ENCODE measurements at places on chromosomes 16 and 17.

DNA sequence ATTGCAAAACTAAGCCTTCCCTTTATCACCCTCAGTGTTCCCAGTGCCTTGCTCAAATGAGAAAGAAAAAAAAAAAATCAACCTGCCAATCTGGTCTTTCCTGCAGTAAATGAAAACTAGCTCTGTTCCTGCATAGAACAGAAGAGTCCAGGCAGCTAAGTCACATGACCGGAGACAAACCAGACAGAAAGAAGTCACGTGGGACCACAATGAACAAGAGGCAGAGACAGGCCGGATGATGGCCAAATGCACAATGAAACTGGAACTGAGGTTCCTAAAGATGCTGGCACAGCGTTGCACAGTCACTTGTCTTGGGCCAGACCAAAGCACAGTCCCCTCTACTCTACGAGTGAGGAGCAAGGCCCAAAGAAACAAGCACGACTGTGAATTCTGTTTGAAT is 172.5 kb downstream of the GRIN2A start:
- no peak for DNase-seq

- DNase-seq: no peak
Measured at GRCh38 chr16:3659251-3659650, 4.8 kb downstream of the DNASE1 start.

GRCh38 chr16:73483076-73483791 is 435.3 kb upstream of the ZFHX3 start:
- DNase-seq: no peak

- DNase-seq: no peak
Measured at GRCh38 chr16:71540-72401, 660 bp downstream of the RHBDF1 start.

GRCh38 chr17:74852237-74853047 is 7.2 kb downstream of the GRIN2C start:
- DNase-seq: peak; percentile 24

DNA sequence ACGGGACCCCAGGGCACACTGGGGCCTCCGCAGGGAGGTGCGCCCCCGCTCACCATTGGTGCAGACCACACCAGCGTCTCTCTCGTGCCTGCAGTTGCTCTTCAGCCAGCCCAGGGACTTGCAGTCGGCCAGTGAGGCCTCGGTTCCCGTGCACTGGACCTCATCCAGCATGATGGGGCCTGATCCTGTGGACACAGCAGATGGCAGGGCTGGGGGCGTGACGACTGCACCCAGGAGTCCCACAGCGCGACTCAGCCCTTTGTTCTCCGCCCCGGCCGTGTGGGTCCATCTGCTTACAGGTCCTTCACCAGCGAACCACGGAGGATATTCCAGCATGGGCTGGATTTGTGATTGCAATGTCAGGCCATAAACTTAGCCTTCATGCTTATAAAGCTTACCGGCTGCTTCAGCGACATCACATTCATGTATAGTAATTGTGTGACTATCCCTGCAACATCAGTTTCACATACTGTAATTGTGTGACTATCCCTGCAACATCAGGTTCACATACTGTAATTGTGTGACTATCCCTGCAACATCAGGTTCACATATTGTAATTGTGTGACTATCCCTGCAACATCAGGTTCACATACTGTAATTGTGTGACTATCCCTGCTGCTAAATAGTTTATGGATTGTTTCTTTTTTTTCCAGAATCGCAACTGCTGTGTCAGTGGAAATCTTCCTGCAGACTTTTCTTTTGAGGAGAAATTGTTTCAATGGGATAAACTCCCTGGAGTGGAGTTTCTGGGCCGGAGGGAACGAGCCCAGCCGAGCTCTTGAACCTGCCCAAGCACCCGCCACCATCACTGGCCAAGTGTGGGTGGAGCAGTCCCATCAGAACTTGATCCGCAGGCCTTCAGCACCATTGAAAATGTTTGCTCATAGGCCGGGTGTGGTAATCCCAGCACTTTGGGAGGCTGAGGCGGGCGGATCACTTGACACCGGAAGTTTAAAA is 4.8 kb downstream of the LGALS3BP start:
- no peak for DNase-seq

GRCh38 chr17:74757502-74757901 is 9.1 kb downstream of the NHERF1 start:
- no peak for DNase-seq

DNA sequence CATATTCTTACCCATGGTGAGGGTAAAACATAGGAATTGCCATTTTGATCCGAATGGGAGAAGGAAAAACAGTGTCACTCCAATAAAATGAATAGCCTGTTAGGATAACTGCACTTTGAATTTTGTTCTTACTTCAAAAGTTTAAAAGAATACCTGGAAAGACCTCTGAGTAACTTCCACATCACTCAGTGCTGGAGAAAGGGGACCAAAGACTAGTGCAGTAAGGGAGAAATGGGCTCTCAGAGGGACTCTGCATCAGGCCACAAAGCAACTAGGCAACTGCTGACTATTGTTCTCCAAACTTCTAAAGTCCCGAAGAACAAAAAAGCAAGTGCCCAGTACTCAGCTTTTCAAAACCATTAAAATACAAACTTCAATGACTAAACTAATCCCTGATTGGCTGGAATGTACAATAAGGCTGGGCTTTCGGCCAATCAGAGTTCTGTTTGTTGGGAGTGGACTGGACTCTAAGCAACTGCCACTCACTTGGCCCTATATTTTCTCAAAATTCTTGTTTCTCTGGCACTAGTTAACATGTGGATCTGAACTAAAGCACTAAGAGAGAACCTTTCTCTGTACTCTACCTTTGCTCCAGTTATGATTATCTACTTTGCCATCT is 6.2 kb downstream of the DNAJC7 start:
- no peak for DNase-seq

GRCh38 chr16:13766334-13766733 is 153.6 kb upstream of the ERCC4 start:
- DNase-seq: no peak

DNA sequence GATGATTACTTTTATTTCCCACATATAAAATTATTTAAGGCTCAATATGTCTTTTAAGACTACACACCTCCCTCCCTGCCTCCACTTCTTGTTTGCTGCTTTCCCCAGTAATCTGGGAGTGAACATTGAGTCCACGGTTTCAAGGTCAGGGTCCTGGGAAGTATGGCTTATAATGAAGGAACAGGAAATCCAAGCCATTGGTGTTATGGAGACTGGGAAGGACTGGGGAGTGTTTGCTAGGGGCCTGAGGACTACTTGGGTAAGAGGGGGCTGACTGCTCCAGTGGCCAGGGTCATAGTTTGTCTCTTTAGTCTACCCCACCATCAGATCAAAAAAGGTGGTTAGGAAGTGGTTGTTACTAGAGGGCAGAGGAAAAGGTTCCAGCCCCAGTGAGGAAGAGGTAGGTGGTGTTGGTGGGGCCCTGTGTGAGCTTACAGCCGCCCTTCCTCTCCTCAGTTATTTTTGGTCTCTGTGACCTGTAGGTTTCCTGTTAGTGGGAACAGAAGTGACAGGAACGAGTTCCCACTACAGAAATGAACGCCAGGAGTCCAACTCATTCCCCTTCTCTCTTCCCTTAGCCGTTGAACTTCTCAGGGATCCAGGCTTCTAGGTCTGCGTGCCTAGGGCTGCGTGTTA is 742 bp upstream of the SLC16A13 start:
- no peak for DNase-seq

GRCh38 chr17:74235911-74236371 is 22.6 kb downstream of the TTYH2 start:
- no peak for DNase-seq

GRCh38 chr17:65514541-65514940 is 46.9 kb downstream of the AXIN2 start:
- DNase-seq: no peak

DNA sequence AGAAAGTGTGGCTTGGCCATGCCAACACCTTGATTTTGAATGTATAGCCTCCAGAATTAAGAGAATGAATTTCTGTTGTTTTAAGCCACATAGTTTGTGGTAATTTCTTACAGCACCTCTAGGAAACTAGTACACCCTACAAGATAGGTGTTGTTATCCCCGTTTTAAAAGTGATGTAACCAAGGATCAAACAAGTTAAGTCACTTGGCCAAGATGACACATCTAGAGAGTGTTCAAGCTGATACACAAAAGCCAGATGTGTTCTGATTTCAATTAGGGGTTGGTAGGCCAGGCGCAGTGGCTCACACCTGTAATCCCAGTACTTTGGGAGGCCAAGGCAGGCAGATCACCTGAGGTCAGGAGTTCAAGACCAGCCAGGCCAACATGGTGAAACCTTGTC is 396.5 kb upstream of the SOX9 start:
- DNase-seq: no peak

- no peak for DNase-seq
Measured at GRCh38 chr17:21078016-21078780, 35.4 kb upstream of the USP22 start.

GRCh38 chr16:67847064-67847861 is at the start of gene CENPT:
CENPT (minus strand) TSS chr16:67847693; CDS start chr16:67833859, 13,834 bp downstream.
- DNase-seq: no peak

GRCh38 chr16:81524382-81524781 is 79.8 kb downstream of the CMIP start:
- no peak for DNase-seq

DNA sequence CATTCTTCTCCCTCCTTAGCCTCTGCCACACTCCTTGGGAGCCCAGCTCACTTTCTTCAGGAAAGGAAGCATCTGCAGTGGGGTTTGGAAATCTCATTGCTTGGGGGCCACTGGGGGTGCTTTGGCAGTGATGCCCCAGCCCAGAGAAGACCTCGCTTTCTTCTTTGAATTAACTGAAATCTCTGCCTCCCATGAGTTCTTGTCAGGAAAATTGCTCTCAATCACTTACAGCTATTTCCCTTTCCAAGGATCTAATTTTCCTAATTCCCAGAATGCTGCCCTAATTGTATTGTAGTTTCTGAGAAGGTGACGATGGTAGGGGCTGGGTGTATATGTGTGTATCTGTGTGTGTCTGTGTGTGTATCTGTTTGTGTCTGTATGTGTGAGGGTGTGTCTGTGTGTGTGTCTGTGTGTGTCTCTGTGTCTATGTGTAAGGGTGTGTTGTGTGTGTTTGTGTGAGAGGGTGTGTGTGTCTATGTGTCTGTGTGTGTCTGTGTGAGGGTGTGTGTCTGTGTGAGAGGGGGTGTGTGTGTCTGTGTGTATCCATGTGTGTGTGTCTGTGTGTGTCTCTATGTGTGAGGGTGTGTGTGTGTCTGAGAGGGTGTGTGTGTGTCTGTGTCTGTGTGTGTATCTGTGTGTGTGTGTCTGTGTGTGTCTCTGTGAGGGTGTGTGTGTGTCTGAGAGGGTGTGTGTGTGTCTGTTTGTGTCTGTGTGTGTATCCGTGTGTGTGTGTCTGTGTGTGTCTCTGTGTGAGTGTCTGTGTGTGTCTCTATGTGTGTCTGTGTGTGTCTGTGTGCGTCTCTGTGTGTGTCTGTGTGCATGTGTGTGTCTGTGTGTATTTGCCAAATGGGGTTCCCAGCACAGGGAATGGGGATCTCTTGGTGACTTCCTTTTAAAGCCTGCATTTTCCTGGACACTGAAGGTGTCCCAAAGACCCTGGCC is 83.5 kb upstream of the DNAJA2 start:
- DNase-seq: no peak

DNA sequence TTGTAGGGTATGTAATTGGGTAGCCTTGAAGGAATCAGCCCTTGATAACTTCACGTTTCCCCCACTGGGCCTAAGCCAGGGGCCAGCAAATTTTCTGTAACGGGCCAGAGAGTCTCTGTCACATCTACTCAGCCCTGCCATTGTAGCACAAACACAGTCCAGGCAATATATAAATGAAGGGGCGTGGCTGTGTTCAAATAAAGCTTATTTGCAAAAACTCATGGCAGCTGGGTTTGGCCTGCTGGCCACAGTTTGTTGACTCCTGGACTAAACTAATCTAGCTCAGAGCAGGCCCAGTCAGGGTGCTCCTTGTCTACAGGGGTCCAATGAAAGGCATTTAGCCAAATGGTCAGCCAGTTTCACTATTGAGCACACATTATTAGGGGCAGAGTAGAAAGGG is 141.6 kb downstream of the CCDC182 start:
- DNase-seq: no peak

DNA sequence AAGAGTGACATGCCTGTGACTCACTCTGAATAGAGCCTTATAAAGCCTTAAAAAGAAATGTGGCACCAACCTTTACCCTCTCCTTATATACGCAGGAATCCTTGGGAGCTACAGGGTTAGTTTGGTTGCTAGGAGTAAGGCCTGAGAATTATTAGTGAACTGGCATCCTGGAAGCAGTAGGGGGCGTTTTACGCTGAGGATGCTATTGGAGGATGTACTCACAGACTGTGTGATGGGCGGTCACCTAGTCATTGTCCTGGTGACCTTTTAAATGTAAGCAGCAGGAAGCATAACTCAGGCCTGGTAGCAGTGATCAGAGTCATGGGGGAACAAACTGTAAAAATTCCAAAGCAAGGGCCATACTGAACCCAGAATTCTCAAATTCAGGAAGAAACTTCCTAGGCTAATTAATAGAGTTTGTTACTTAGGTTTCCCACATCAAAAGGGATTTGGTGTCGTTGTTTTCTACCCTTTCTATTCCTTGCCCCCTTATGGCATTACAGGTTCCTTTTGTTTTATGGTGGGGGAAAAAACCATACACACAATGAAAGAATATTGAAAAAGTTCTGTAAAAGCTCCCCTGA is 153.8 kb downstream of the SNX11 start:
- no peak for DNase-seq

DNA sequence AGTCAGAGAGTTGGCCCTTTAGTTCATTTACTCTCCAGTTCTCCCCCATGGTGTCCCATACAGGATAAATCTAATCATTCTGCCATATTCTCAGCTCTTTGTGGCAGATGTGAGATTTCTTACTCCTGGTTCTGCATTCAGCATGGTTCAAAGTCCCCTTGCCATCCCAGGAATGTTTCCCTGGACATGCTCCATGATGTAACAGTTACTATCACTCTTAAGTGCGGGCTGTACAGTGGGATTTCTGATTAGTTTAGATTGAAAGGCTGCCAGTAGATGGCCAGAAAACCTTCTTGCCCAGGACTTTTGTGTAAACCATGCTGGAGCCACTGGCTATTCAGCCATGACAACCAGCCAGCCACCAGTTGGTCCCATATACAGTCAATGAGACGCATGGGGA is 10.4 kb downstream of the KRT37 start:
- no peak for DNase-seq

- no peak for DNase-seq
Measured at GRCh38 chr16:54286090-54286365, 559 bp downstream of the IRX3 start.

DNA sequence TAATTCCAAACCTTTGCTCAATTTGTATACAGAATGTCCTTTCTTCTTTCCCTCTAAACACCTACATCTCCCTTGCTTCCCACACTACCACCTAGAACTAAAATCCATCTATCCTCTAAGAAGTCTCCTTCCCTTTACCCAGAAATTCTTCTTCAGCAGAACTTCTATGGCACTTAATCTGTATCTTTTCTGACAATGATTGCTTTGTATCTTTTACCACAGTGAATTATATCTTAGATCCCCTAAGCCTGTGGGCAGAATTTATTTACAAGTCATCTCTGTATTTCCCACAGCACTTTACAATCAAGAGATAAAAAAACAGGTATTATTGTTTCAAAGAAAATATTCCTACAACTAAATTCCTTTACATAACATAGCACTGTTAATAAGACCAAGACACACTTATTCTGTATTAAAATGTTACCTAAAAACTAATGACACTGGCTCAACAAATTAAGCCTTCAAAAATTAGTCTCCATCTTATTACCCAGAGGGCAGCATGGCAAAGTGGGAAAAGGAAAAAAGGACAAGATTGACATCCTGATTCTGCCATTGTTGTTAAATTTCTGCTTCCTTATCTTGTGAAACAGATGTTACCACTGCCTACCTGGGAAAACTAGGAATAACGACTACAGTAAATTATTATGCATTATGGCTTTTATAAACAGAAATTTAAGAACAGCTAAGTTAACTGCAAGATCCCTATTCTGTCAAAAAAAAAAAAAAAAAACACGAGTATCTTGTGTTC is 42.8 kb downstream of the KANSL1 start:
- no peak for DNase-seq

- no peak for DNase-seq
Measured at GRCh38 chr16:80045861-80046260, 445.3 kb upstream of the MAF start.
